ENCODE measurements at places on chromosomes 5 and 9.
A peak's percentile ranks its signal among the peaks of the same experiment; 100 is the strongest.

DNA sequence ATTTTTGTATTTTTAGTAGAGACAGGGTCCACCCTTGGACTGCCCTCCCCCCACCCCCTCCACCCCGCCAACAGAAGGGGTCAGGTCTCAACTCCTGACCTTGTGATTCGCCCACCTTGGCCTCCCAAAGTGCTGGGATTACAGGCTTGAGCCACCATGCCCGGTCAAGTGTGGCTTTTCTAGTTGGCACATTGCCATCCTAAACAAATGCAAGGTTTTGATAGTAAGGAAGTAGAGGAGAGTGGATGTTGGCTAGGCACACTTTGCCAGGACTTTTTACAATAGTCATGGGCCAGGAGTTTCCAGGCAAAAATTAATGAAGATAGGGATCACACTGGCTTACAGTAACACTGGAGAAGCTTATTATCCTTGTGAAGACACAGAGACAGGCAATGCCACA, 62.4 kb downstream of the GALNT12 start:
- no peak for DNase-seq

- no peak for DNase-seq
These were observed 642.1 kb downstream of the KCTD16 start for GRCh38 chr5:144812763-144813162.

DNA sequence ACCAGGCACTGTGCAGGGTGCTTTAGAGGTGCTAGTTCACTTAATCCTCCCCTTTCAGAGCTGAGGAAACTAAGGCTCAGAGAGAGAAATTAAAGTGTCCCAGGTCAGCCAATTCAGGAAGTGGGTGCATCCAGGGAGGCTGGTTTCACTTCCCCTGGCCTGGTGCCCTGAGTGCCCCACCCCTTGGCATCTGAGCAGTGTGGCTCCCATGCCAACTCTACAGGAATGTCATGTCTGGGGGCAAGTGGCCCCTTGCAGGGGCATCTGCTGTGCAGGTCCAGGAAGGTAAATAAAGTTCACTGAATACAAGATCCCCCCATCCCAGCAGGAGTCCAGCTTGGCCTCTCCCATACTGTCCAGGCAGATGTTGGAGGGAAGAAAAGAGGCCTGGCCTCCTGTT, 4.4 kb upstream of the N4BP3 start:
- DNase-seq: no peak

DNA sequence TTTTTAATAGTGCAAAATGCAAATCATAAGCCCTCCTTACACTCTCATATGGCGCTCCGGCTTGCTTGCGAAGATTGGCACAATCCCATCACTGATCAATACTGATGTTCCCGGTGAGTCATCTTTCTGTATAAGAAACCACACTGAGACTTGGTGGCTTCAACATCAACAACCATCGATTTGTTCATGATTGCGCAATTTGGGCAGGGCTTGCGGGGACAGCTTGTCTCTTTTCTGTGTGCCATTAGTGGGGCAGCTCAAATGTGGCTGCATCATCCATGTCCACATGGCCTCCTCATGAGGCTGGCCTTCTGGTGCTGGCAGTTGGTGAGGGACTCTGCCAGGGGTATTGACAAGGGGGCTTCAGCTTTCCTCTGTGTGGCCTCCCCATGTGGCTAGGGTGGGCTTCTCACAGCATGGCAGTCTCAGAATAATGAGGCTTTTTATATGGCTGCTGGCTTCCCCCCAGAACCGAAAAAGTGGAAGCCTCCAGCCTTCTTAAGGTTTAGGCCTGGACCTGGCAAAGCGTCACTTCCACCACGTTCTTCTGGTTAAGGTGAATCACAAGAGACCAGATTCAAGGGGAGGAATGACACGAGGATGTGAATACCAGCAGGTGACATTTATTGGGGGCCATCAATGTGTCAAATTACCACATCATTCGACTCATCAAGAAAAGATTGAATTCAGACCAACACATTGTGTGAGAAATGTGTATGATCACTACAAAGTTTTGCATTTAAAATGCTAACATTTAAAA, 79.5 kb upstream of the NFIL3 start:
- DNase-seq: no peak

DNA sequence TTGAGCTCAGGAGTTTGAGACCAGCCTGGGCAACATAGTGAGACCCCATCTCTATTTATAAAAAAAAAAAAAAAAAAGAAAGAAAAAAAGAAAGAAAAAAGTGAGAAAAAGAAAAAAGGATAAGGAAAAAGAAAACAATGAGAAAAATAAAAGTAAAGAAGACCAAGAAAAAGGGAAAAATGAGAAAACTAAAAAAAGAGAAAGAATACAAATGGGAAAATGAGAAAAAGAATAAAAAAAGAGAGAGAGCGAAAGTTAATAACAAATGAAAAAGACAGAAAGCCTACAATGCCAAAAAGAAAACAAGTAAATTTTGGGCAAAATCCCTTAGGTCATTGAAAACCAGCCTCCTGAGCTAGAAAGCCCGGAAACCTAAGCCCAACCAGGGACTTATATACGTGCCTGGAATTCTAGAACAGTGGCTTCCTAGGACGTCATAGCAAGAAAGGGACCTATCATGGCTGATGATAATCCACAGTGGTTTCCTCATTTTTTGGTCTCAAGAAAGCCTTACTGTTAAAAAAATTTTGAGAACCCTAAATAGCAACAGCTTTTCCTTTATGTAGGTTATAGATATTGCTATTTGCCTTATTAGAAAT, 131.7 kb upstream of the CLINT1 start:
- DNase-seq: no peak

DNA sequence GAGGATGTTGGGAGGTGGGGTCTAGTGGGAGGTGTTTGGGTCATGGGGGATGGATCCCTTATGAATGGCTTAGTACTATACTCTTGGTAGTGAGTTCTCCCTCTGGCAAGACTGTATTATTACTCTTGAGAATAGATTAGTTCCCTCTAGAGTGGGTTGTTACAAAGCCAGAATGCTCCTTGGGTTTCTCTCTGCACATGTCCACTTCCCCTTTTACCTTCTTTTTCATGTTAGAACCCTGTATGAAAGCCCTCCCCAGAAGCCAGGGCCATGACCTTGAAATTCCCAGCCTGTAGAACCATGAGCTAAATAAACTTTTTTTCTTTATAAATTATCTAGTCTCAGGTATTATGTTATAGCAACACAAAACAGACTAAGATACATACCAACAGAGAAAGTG, 31.1 kb downstream of the SLC24A2 start:
- DNase-seq: no peak

DNA sequence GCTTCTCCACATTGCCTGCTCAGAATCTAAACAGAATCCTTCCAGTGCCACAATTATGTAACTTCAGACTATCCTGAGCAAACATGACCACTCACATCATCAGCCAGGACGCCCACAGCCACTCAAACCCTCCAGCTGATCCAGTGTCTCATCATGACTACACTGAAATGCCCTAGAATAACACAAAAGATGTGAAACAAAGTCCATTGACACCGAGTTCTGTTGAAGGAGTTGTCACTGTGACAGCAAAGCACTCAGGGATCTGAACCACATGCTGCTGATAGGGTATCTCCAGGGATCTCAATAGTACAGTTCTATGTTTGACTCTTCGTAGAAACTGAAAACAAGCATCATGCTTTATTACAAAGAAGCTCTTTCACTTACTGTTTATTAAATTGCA, 150.2 kb downstream of the GABBR2 start:
- no peak for DNase-seq

DNA sequence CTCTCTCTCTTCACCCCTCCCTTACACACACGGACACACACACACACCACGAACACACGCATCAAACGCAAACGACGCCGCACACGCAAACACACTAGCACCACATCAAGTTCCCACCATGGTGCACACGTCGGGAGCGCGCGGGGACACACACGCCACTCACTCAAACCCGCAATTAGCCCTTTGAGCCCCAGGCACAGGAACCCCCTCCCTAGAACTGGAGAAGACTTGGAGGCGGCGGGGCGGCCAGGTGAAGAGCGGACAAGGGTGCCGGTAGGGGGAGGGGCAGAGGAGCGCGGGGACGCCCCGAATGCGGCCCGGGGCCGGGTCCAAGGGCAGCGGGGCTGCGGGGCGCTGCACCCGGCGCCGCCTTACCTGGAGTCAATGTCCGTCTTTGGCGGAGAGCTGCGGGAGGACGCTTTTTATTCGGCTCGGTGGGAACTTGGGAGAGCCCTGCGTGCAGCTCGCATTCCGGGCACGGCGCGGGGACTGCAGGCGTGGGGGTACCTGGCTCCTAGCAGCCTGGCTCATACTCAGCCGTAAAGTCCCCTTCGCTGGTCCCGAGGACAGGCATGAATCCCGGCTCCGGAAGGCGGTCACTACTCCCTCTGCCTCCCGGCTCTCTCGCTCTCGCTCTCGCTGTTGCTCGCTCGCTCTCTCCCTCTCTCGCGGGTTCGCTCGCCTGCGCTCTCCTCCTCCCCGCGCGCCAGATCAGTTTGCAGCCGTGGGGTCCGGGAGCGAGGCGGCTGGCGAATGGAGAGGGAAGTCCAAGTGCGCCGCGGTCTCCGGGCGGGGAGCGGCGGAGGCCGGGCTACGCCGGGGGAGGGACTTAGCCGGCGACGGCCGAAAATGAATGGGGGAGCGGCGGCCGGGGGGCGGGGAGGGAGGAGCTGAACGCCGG, at the start of gene BRINP1:
TSS of gene BRINP1 (minus strand) at position 755 of the 901 bp plus-strand sequence. CDS start 56,080 bp downstream, outside the sequence.
- peak; percentile 4 for DNase-seq

DNA sequence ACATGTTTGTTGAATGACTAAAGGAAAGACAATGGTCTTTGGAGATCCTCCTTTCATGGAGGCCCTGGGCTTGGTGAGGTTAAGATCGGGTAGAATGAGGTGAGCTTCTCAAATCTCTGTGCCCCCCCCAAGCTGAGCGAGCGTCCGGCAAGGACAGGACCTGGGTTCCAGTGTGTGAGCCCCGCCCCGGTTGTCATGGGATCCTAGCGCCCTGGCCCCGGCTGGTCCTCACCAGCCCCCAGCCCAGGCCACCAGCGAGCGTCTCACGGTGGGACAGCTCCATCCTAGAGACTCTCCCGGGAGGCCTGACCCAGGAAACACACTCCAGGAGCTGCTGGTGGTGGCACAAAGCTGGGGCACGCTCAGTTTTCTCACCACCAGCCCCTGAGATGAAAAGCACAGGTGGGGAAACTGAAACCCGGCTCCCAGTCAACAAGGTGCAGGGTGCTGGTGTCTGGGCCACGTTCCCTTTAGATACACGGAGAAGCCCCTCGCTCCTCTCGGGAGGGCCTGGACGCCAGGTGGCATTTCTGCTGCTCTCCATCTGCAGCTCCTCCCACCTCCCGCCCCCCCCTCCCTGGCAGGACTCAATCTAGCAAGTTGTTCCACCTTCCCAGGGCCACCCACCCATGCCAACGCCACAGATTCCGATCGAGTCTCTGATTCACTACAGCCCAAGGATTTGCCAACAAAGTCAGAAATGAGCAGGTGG, 131.3 kb upstream of the PPP1R26 start:
- no peak for DNase-seq

DNA sequence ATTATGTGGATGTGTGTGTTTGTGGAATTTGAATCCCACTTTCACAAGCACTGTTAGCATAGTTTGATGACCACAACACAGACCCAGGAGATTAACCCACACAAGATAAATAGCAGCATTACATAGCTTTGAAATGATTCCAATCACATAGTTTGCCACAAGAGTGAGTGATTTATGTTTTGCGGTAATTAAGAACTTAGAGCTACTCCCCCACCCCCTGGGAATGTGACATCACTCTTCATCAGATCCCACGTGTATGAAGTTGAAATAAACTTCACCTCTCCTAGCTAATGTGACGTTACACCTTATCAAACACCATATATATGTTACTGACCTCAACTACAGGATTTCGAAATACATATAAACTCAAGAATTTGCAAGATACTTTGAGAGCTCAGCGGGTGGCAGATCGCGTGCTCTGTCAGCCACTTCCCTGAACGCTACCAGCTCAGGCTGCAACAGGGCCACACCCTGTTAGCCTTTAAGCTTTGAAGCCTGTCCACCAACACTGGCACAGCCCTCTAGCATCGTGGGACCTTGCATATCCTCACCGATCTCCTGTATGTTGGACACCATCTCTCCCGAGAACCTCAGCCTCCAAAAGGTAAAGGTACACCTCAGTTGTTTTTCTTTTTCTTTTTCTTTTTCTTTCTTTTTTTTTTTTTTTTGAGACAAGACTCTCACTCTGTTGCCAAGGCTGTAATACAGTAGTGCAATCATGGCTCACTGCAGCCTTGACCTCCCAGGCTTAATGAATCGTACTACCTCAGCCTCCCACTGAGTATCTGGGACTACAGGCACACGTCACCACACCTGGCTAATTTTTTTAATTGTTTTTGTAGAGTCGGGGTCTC, 1.7 kb upstream of the AGTPBP1 start:
- peak; percentile 76 for DNase-seq

DNA sequence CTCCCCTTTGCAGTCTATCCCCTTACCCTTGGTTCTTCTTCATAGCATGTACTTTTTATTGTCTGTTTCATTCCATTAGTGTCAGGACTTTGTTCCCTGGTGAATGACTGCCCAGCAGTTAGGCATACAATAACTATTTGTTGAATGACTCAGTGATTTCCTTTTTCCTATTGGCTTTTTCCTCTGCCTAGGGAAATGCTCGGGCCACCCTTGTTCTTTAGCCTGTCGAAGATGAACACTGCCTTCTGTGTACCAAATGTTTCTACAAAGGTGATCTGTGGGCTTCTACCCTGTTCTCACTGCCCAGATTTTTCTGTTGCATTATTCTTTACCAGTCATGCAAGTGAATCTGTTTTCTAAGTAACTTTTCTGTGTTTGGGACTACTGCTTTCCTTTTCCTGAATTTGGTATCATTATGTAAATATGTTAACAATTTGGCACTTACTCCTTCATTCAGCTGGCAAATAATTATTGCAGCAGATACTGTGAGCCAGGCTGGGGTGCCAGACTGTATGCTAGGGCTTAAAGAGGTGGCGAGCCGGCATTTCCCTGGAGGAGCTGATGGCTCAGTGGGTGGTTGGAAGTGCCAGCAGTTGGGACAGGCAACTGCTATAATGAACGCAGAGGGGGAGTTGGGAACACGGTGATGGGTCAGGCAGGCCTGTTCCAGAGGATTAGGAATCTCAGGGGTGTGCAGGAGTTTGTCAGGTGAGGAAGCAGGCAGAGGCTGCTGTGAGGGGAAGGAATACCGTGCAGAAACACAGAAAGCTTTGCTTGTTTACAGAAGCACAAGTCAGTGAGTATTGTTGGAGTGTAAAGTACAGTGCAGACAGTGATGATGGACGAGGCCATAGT, 30.6 kb downstream of the KDM4C start:
- no peak for DNase-seq

DNA sequence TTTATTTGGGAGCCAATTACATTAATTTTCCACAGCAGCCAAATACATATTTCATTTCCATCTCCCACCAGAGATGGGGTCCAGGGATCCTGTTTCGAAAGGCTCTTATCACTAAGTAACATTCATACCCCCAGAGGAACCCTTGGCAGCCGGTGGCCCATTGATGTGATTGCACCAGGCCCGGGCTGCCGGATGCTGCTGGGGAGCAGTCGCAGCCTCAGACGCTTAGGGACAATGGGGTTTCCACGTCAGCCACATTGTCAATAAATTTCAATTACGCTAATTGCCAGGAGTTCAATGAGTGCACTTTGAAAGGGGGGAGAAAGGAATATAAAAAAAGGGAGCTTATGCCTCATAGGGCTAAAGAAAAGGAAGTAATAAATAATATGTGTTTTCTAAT, 478.8 kb upstream of the ADAMTS16 start:
- DNase-seq: no peak

GRCh38 chr5:112762113-112762810, 24.6 kb downstream of the APC start:
- DNase-seq: no peak

Data from left lung (tissue), 14 donors.